Left hindlimb (tissue), 1 donor: ENCODE measurements at places on chromosomes 4 and X.

DNA sequence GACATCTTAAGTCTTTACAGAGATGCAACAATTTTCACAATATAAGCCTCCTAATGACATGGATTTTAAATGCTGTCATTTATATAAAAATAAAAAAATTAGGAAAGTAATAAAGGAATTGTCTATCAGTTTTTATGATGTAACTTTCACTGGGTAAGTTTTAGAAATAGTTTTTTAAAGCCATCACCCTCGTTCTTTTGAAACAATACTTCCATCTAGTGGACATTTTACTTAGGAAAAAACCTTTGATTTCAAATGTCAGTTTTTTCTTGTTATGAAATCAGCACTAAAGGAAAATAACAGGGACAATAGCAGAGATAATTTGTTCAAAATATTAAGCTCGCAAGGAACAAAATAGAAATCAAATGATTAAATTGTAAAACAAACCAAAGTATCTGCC, 24.3 kb upstream of the NDNF start:
- no peak for DNase-seq

DNA sequence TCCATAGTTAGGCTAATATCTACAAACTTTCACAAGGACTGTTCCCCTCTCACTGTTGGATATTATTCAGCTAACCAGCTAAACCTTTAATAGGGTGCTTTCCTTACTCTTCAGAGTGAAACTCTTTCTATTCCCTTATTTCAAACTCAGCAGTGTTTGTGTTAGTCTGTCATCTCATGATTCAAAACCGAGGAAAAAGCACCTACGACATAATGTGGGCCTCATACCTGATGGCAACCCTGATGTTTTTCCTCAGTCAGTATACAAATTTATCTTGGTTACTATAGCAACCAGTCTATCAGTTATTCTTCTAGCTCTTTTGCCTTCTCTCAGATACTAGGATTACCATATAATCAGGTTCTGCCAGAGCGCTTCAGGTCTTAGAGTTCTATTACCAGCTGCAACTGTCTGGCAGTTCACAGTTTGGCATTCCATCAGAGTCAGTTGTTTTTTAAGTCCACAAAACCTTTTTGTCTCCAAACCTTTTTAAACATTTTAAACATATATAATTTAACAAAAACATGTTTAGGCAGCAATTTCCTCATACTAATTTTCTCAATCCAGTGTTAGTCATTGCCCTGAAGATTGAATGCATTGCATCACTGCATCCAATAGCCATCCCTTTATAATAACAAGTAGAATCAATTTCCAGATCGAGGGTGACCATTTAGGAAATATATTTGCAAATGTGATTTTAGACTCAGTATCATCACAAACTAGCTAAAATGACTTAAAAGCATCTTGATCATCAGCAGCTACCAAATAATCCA, 7.4 kb downstream of the WDR44 start:
- DNase-seq, result no peak

DNA sequence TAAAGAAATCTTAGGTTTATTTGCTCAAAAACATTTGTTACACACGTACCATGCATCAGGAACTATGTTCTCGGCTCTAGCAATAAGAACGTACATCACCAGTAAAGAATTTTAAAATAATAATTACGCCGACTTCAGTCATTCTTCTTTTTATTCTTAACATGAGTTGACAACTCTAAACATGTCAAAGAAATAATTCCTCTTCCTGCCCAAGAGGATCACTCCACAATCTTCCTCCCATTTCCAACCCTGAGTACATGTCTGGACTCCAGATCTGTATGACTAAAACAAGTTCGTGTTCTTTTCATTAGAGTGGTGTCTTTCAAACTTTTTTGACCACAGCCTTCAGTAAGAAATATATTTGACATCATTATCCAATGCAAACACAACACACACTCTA, 201.6 kb upstream of the GRIA3 start:
- DNase-seq, result no peak

DNA sequence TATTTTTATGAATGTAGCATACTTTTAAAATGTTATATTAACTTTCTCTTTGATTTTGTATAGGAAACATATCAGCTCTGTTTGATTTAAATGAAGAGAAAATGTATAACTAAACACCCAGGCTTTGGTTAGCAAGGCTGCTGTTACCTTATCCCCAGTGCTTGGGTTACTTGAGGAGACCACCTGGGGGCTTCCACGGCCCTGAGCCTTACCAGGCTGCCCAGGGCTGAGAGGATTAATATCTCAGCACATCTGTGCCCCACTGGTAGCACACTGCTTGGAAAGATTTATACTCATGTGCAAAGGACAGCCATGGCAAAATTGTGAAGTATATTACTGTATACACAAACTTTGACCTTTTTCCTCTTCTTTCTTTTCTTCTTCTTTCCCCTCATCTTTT, 752.9 kb downstream of the RAPGEF2 start:
- no peak for DNase-seq

DNA sequence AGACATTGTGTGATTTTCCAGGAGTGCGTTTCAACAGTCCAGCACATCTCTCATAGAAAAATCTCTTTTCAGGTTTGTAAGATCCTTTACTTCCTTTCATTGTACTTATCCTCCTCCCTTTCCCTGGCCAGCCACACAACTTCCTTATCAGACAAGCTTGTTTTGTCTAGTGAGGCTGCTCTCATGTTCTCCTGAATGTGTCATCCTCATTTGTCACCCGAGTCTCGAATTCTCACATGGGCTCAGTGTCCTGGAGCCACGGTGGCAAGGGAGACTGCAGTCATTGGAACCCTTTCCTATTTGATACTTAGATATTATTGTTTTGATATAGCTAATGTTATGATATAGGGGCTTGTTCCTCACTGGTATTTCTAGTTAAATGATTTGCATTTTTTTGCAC, 16.9 kb downstream of the SYNPO2 start:
- no peak for DNase-seq

DNA sequence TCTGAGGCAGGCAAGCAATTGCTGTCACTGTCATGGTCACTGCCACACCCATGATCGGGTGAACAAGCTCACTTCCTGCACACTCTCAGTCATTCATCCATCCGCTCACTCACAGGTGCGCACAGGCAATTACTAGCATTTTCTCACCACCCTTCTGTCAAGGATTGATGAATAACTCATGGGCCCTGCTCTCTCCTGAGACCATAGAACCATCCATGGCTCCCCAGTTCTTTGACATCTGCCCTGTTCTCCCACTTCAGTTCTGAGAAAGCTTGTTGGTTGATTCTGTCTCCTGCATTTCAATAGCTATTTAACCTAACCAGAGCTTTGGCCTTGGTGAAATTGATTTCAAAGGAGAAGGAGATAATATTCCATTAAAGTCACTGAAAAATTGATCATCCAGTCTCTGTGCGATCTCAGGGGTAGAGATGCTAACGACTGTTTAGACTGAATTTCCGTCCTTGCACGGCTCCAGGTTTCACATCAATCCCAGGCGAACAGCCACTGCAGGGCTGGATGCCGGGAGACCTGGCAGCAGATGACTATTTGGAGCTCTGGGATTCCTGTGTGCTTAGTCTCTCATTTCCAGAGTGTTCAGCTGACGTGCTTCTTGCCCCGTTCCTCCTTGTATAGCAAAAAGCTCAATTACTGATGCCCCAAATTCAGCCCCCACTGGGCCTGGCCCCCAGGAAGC, 36.9 kb upstream of the ADRA2C start:
- no peak for DNase-seq
